ENCODE measurements at places on chromosomes 7 and 10.

DNA sequence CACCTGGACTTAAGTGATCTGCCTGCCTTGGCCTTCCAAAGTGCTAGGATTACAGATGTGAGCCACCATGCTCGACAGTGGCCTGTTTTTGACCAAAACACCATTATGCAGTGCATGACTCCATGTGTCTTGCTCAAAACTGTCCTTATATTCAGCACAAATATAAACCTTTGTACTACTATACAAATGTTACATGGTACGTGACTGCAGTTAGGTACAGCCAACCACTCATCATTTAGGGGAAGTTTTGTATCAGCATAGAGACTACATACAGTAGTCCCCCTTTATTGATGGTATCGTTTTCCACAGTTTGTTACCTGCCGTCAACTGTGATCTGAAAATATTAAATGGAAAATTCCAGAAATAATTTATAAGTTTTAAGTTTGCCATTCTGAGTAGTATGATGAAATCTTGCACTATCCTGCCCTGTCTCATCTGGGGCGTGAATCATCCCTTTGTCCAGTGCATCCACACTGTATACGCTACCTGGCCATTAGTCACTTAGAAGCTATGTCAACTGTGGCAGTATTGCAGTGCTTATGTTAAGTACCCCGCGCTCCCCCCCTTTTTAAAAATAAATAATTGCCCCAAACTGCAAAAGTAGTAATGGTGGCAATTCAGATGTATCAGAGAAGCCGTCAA is 23.3 kb upstream of the ZNF282 start:
- DNase-seq, result no peak

DNA sequence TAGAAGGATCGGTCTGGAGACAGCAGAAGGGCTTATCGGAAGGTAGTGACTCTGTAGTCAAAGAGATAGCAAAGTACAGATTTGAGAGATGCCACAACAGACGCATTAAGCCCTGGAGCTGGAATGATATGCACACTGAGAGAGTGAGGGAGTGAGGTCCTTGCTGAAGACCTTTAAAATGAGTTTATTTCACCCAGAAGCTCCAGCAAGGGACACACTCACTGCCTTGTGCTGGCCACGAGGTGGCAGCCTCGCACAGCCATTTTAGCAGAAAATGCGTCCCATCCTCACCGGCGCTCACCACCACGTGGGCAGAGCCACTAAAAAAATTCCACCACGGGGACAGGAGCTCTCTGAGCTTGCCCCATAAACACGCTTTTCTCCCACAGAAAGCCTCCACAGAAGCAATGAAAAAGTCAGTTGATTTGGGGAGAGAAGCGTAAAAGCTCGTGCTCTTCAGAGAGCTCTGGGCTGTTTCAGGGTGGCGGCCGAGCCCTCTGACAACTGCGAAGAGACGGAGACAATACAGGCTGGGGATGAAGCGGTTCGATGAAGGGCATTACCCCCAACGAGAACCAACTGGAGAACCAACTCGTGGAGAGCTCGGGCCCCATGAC is 163.0 kb upstream of the KLF14 start:
- DNase-seq, result no peak

GRCh38 chr10:98041352-98042043 is 11.1 kb upstream of the CRTAC1 start:
- peak; percentile 60 for DNase-seq

DNA sequence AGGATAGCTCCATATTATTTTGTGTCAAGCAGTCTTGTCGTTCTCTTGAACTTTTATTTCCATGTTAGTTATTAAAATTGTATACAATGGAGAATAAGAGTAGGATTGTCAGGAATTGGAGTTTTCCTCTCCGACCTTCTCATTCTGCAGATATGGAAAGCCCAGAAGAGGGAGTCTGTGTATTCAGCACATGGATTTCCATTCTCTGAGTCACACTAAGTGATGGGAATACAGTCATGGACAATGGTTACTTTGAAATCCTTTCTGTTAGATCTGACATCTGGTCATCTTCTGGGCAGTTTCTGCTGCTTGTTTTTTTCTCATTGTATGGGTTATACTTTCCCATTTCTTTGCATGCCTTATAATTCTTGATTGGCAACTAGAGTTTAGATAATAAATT is 5.0 kb upstream of the TASOR2 start:
- no peak for DNase-seq

GRCh38 chr7:2405601-2406345 is 2.4 kb downstream of the CHST12 start:
- DNase-seq, result no peak

- no peak for DNase-seq
Observed at GRCh38 chr10:123906884-123907652, 15.5 kb upstream of the CPXM2 start.

DNA sequence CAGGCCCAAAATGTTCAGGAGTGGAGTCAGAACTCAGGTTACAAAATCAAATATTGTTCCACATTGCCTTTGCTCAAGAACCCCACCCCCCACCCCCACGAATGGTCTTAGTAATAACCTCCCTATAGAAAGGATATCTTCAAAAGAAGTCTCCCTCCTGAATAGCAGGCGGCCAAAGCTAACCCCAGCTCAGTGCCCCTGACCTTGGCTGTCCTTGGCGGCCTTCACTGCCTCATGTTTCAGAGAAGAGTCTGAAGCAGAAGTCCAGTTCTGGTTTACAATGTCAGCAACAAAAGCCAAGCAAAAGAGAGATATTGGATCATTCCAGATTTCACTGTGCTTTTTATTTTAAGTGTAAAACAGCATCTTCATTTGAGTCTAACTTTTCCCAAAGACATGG is 476.5 kb upstream of the NRP1 start:
- no peak for DNase-seq

- no peak for DNase-seq
Observed at GRCh38 chr10:29879862-29880261, 179.5 kb downstream of the JCAD start.

GRCh38 chr10:133440633-133441285 is 13.0 kb upstream of the SCART1 start:
- no peak for DNase-seq

- DNase-seq, result no peak
Observed at GRCh38 chr7:131010029-131010716, 276.2 kb upstream of the KLF14 start.

GRCh38 chr7:129083525-129083924 is 28.6 kb upstream of the TNPO3 start:
- no peak for DNase-seq

DNA sequence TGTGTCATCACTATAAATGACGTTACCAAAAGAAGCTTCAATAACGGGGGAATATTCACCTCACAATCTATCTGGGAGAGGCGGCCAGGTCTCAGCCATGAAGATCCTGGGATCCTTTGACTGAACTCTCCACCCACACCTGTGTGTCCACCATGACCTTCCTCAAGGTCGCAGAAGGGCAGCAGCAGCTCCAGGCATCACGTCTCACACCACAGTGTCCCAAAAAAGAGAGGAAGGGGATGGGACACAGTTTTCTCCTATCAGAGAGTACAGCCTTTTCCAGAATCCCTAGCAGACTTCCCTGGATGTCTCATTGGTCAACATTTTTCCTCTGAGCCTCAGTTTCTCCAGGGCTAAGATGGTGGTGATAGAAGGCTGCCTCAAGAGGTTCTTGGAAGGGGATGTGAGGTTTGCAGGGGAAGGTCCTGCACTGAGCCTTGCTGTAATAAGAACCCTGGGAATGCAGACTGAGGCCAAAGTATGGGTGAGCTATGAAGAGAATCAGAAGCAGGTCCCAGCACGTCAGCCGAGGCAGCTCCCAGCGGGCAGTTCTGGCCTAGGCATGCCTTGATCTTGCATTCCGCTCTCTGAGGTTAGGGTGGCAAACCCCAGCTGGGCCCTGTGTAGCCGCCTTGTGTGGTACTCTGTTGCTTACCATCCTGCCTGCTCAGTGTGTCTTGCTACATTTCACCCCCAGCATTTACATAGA is 63.8 kb downstream of the COL26A1 start:
- DNase-seq, result no peak

DNA sequence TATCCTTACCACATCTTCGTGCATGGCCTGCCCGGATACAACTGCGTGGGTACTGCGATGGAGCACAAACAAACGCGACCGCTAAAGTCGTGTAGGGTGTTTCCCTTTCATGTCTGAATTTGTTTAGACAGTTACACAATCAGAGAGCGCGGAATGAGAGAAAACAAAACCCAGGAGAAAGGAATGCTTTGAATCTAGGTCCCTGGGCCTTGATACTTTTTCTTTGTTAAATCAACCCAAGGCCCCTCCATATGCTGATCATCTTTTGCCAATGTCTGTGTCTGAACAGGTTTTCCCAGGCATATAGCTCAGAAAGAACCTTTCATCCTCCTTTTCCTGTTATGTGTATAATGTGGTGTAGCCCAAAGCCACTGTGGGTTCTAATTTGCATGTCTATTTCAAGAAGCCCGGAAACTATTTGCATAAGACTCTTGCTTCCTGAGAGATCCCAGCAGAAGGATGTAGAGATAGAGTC is 145.8 kb downstream of the FRMD4A start:
- no peak for DNase-seq

GRCh38 chr10:15096661-15097010 is 519 bp upstream of the RPP38 start:
- DNase-seq, result no peak

DNA sequence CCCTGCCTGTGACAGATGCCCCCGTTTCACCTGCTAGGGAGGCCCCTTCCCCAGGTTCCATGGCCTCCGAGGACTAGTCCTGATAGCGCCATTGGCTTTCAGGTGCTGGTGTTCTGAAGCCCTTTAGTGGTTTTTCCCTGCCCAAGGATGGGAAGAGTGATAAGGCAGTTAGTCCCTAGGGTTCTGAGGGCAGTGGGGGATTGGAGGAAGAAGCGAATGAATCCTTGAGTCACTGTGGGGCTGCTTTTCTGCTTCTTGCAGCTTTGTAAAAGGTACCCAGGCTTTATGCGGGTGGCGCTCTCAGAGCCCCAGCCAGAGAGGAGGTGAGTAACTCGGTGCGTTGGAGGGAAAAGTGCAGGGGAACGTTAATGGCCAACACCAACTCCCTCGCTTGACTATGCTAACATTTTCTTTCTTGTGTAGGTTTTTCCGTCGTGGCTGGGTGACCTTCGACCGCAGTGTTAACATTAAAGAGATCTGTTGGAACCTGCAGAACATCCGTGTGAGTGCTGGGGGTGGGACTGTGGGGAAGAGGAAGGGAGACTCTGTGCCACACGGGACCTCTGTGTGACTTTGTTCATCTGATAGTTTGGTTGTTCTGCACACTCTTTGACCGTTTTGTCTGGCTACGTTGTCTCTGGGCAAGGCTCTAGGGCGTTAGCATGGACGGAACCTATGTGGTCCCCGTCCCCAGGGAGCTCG is 3.9 kb downstream of the UFSP1 start:
- no peak for DNase-seq

DNA sequence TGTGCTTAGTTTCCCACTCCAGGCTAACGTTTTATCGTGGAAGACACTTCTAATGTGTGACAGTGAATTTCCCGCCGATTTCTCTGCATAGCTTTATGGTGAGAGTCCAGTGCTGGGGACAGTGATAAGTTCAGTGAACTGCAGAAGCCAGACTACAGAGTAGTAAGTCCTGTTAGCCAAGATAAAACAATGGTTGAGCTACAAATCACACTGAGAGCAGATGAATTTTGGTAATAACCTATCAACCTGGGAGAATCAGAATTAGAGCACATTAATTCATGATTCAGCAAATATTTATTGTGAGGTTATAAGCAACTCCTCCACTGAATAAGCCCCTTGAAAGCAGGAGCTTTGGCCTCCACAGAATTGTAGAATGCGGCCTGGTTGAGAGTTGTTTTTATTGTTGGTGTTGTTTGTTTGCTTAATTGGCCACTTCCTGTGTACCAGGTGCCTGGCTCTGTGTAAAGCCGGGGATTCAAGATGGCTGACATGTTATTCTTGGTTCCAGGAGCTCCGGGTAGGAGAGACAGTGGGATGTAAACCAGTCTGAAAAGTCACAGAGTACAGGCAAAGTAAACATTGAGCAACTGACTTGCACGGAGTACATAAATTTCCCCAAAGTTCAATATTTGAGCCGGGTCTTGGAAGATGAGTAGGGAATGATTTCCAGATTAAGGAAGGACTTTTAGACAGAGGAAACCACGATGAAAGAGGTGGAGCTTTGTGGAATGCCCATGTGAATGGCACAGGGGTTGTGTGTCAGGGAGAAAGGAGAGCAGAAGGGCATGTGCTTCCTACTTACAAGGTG is 112.7 kb downstream of the SNX10 start:
- no peak for DNase-seq

DNA sequence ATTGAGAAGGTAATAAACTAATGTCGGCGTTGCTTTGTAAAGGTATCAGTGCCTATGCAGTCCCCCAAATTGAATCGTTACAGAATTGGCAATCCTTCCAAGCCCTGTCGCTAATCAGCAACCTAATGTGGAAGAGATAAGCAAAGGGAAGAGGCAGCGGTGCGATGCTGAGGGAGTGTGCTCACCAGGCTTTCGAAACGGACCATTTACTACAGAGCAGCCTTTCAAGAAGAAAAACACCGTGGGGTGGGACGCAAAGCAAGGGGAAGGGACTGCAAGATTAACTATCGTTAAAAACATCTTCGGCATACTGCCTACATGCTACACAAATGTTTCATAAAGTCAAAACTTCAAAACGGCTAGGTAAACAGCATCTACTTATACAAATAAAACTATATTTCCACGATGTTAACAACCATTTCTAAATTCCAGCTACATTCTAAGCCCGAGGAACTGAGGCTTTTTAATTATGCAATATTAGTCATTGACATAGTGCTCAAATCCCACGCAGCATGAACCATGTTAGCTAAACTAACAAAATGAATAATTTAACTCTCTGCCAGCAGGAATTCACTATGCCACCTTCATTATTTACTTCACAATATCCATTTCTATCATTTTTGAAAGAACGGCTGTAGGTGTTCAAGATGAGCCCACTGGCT is 85.2 kb downstream of the CHCHD3 start:
- DNase-seq, result peak; percentile 15

GRCh38 chr7:18740579-18740988 is 245.0 kb downstream of the HDAC9 start:
- DNase-seq, result no peak

- no peak for DNase-seq
Observed at GRCh38 chr7:116561697-116562483, 37.1 kb downstream of the CAV1 start.

DNA sequence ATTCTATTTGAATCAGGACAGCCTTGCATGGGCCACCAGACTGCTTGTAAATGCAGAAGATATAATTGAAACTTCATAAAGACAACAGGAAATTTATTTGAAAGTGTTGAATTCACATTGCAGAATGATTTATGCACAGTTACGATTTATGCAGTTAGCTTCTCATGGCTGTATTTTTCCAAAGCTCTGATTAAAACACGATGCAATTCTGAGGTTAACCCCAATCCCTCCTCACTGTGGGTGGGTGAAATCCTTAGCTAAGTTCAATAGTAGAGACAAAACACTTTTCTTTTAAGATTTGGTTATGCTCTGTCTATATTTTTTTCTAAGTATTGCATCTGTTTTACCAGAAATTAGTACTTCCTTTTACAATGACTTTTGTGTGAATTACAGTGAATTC is 728.8 kb upstream of the IGFBP3 start:
- no peak for DNase-seq
